Naive thymus-derived CD4-positive, alpha-beta T cell (primary cell): ENCODE measurements at places on chromosomes 11 and 22.
A peak's percentile ranks its signal among the peaks of the same experiment; 100 is the strongest.

- peaks cover 12% of the 10 kb centered on the region for H3K36me3 ChIP-seq
- no peaks in the 10 kb centered on the region for H3K4me1 ChIP-seq
- DNase-seq = no peak
- no peak overlapping the region for H3K4me3 ChIP-seq
- no peak overlapping the region for H3K27ac ChIP-seq
These were observed 26.6 kb downstream of the SLC25A18 start for GRCh38 chr22:17589810-17590375.

GRCh38 chr11:46200537-46201281 is 76.8 kb upstream of the CREB3L1 start:
- no peak for DNase-seq
- H3K27me3 ChIP-seq = no peaks in the 10 kb centered on the region
- no peaks in the 10 kb centered on the region for H3K4me1 ChIP-seq
- no peaks in the 10 kb centered on the region for H3K36me3 ChIP-seq

DNA sequence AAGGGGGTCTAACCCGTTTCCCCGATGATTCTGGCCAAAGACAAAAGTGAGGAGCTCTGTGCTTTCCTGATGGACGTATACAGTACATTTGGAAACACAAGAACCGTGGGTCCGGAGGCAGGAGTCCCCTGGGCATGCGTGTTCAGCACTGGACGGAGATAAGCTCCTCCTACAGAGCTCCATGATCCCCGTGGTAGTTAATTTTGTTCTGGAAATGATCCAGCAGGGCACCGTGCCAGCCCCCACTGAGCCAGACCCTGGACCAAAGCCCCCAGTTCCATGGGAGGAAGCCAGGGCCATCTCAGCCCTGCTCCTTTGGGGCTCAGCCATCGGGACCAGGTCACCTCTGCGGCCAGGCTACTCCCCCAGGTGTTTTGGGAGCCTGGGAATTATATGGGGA is 83.3 kb downstream of the TRMU start:
- no peak overlapping the region for H3K4me3 ChIP-seq
- H3K36me3 ChIP-seq = no peaks in the 10 kb centered on the region

- no peak overlapping the region for H3K4me3 ChIP-seq
- no peaks in the 10 kb centered on the region for H3K36me3 ChIP-seq
- H3K4me1 ChIP-seq = no peaks in the 10 kb centered on the region
- no peak for DNase-seq
These were observed 41.0 kb upstream of the CD44 start for GRCh38 chr11:35097814-35098455.

- no peaks in the 10 kb centered on the region for H3K36me3 ChIP-seq
- no peaks in the 10 kb centered on the region for H3K27me3 ChIP-seq
- DNase-seq = no peak
These were observed 55.5 kb downstream of the LARGE1 start for GRCh38 chr22:33864723-33865130.

DNA sequence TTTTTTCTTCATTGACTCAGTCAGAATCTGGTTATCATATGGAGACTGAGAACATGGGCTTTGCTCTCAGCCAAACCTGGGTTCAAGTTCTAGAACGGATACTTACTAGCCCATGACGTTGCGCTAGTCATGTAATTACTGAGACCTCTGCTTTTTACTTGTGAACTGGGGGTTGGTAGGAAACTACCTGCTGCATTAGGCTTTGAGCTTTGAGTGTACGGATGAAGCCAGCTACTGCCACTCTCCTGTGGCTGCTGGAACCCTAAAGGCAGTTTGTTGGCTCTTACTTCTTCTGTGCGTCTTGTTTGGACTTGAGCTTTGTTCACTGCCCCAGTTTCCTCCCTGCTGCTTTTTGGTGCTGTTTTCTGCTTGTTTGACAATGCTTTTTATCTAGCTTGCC is 18.1 kb downstream of the PPP6R2 start:
- peaks cover 7% of the 10 kb centered on the region for H3K36me3 ChIP-seq
- H3K27me3 ChIP-seq = no peaks in the 10 kb centered on the region
- no peak overlapping the region for H3K4me3 ChIP-seq
- DNase-seq = no peak
- no peak overlapping the region for H3K27ac ChIP-seq
- peaks cover 11% of the 10 kb centered on the region for H3K4me1 ChIP-seq

DNA sequence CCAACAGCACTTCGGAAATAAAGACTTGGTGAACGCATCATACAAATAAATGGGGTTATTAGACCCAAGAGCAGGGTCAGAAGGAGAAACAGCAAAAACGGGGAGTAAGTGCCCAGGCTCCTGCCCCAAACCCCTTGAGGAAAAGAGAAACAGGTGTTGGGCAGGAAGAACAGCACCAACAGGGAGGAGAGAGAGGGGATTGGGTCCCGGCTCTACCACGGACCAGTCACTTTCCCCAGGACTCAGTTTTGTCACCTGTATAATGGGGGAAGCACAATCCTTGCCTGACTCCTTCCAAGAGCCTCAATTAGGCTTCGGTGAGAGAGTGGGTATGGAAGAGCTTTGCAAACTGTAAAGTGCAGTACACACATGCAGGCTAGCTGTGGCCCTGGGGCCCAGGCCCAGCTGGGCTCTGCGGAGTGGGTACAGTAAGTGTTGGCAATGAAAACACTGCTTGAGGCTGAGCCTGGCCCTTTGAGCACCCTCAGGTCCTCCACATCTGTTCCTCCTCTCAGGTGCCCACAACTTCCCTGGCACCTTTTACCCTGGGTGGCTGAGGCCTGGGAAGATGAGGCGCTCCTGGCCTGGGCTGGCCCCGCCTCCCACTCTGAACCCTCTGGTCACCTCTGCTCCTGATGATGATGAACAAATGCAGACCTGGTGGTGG is 8.9 kb downstream of the SLC29A2 start:
- no peak overlapping the region for H3K27ac ChIP-seq
- no peak for DNase-seq
- H3K4me1 ChIP-seq = no peaks in the 10 kb centered on the region
- H3K27me3 ChIP-seq = no peaks in the 10 kb centered on the region

DNA sequence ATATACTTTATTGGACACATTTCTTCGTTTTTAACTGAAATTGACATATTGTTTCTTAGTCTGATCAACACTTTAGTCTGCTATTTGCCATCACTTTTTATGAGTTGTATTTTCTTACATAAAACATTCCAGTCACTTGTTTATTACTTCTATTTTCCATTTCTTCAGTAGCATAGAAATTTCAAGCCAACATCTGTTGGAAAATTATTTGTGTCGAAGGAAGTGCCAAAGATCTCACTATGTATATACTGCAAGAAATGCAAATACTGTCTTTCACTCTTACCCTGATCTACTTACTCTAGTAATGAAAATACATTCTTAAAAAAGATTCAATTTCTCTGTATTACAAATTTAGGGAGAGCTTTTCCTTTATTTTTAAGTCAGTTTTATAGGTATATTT is 105.9 kb downstream of the SLC17A6 start:
- H3K4me3 ChIP-seq = no peak overlapping the region
- H3K4me1 ChIP-seq = no peaks in the 10 kb centered on the region
- H3K36me3 ChIP-seq = no peaks in the 10 kb centered on the region
- no peaks in the 10 kb centered on the region for H3K27me3 ChIP-seq
- no peak for DNase-seq
- no peak overlapping the region for H3K27ac ChIP-seq

DNA sequence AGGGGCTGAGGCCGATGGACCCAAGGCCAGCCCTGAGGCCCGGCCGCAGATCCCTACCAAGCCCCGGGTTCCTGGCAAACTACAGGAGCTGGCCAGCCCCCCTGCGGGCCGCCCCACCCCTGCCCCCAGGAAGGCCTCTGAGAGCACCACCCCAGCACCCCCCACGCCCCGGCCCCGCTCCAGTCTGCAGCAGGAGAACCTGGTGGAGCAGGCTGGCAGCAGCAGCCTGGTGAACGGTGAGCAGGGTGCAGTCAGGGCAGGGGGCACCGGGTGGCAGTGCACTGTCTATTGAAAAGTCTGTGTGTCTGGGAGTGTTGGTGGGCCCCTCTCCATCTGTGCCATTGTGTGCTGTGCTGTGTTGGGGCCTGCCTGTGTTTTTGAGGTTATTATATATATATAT is 16.1 kb downstream of the MICALL1 start:
- no peak overlapping the region for H3K27ac ChIP-seq
- H3K27me3 ChIP-seq = no peaks in the 10 kb centered on the region
- no peak for DNase-seq
- no peaks in the 10 kb centered on the region for H3K4me1 ChIP-seq
- peaks cover 67% of the 10 kb centered on the region for H3K36me3 ChIP-seq

GRCh38 chr11:1305063-1305495 is 4.4 kb downstream of the TOLLIP start:
- peaks cover 21% of the 10 kb centered on the region for H3K4me1 ChIP-seq
- H3K27me3 ChIP-seq = no peaks in the 10 kb centered on the region
- no peak overlapping the region for H3K4me3 ChIP-seq
- DNase-seq = no peak

DNA sequence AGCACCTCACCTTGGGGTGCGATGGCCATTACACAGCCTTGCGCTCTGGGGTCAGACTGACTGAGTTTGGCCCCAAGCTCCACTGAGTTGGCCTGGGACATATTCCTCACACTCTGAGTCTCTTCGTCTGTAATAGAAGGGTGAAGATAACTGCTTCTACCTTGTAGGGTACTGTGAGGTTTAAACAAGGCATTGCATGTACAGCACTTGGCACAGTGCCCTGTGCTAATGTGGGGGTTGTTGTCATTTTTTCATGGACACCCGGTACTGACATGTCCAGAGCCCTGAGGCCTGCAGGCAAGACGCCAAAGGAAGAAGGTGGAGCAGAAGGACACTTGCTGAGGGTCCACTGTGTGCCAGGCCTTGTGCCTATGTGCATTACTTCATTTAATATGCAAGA is 50.7 kb downstream of the OTOG start:
- H3K27me3 ChIP-seq = no peaks in the 10 kb centered on the region
- no peak overlapping the region for H3K27ac ChIP-seq
- no peak overlapping the region for H3K4me3 ChIP-seq
- no peaks in the 10 kb centered on the region for H3K4me1 ChIP-seq

- no peak overlapping the region for H3K27ac ChIP-seq
- no peaks in the 10 kb centered on the region for H3K4me1 ChIP-seq
- DNase-seq = no peak
- H3K27me3 ChIP-seq = no peaks in the 10 kb centered on the region
- no peaks in the 10 kb centered on the region for H3K36me3 ChIP-seq
These were observed 76.9 kb upstream of the API5 start for GRCh38 chr11:43234881-43235280.

GRCh38 chr22:37844904-37845329 is 783 bp upstream of the ANKRD54 start:
- H3K27ac ChIP-seq = peak overlapping the region; percentile 83
- no peak for DNase-seq
- H3K4me3 ChIP-seq = peak overlapping the region; percentile 84
- no peaks in the 10 kb centered on the region for H3K27me3 ChIP-seq

- H3K27ac ChIP-seq = peak overlapping the region; percentile 75
- no peak for DNase-seq
- peaks cover 7% of the 10 kb centered on the region for H3K36me3 ChIP-seq
- peaks cover 31% of the 10 kb centered on the region for H3K4me1 ChIP-seq
These were observed 942 bp upstream of the TSPAN18 start for GRCh38 chr11:44725757-44726282.

DNA sequence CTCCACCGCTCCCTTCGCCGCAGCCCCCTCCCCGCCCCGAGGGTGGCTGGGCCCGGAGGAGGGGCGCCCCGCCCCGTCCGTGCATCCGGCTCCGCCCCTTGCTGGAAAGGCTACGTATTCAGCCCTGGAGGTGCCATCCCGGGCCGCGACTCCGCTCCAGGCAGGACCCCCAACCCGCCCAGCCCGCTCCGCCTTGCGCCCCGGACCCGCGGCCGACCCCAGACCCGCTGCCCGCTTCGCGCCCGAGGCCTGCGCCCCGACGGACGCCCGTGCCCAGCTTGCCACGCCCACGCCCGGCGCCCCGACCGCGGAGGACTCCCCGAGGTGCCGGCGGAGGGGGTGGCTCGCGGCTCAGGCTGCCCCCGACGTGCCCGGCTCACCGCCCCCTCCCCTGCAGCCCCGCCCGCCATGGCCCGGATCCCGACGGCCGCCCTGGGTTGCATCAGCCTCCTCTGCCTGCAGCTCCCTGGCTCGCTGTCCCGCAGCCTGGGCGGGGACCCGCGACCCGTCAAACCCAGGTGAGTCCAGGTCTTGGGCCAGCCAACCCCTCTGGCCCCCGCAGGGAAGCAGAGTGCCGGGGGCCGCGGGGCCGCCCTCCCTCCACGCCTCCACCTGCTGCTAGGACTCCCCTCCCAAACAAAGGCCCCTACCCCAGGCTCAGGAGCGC is at the start of gene ADM2:
ADM2 (plus strand) TSS at position 104 of the 667 bp plus-strand sequence; CDS start at position 409, 305 bp downstream.
- DNase-seq = peak; percentile 36
- no peaks in the 10 kb centered on the region for H3K36me3 ChIP-seq
- no peaks in the 10 kb centered on the region for H3K27me3 ChIP-seq
- peak within 1 kb of the TSS; percentile 45 for H3K27ac ChIP-seq

DNA sequence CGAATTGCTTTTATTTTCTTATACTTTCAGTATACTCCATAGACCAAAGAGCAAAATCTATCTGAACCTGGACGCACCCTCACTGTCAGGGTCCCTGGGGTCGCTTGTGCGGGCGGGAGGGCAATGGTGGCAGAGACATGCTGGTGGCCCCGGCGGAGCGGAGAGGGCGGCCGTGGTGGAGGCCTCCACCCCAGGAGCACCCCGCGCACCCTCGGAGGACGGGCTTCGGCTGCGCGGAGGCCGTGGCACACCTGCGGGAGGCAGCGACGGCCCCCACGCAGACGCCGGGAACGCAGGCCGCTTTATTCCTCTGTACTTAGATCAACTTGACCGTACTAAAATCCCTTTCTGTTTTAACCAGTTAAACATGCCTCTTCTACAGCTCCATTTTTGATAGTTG is 1077.4 kb downstream of the BRD1 start:
- H3K27me3 ChIP-seq = no peaks in the 10 kb centered on the region
- no peaks in the 10 kb centered on the region for H3K4me1 ChIP-seq
- H3K36me3 ChIP-seq = no peaks in the 10 kb centered on the region
- no peak for DNase-seq
- no peak overlapping the region for H3K4me3 ChIP-seq

DNA sequence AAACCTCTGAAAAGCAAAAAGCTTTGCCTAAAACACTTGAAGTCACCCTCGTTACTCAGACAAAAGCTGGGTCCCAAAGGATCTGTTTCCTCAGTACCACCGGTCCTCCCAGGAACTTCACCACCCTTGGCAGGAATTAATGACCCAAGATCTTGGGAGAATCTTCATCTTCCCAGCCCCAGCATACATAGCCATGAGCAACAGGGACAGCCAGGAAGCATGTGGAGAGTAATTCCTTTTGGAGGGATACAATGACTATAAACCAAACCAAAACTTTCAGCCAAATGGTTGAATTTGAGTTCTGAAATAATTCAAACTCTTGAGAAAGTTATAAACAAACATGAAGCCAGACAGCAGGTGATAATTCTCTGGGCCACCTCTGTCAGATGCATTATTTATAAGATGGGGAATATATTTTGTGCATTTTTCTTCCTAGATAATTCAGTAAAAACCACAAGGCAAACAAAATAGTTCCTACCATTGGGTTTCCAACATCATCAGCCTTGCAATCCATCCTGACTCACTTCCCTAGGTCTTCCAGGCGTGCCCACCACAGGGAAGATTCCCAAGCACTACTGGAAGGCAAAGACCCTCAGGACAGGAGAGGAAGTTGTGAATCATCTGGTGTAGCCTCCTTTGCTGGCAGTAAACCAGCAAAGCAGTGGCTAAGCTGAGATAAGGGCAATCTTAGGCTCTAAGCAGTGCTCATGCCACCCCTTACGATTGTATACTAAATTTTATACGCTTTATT is 71.7 kb upstream of the DRD2 start:
- H3K4me1 ChIP-seq = no peaks in the 10 kb centered on the region
- H3K36me3 ChIP-seq = no peaks in the 10 kb centered on the region
- no peak for DNase-seq
- H3K27ac ChIP-seq = no peak overlapping the region
- H3K4me3 ChIP-seq = no peak overlapping the region
- no peaks in the 10 kb centered on the region for H3K27me3 ChIP-seq
